Heart left ventricle (tissue), 16 donors: ENCODE measurements at places on chromosomes 11 and 22.

DNA sequence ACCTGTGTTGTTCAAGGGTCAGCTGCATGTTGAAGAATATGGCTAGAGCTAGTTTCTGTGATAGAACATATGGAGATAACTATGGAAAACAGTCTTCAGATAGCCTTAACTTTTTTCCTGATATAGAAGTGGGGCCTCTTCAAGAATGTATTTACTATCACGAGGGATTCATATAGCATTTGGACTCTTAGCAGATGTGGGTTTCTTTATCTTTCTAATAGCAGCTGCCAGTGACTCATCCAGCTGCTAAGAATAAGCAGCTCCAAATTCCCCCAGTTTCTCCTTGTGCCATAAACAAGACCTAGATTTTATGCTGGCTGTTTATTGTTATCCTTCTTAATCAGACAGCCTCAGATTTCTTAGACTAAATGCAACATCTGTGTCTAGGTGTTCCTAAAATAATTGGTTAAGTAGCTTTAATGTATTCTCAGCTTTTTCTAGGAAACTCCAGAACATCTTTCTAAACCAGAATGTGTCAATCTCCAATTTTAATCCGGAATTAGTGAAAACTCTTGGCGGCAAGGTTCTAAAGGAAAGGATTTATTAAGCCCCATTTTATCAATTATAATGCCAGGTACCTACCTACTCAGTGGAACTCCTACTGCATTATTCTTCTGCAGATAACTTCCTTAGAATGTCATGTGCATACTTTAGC lies 119.8 kb downstream of the CSTPP1 start:
- DNase-seq, result no peak

- no peak for DNase-seq
Observed at GRCh38 chr11:76279646-76280045, 73.3 kb upstream of the WNT11 start.

- no peak for DNase-seq
Observed at GRCh38 chr11:104129145-104129544, 34.8 kb downstream of the PDGFD start.

DNA sequence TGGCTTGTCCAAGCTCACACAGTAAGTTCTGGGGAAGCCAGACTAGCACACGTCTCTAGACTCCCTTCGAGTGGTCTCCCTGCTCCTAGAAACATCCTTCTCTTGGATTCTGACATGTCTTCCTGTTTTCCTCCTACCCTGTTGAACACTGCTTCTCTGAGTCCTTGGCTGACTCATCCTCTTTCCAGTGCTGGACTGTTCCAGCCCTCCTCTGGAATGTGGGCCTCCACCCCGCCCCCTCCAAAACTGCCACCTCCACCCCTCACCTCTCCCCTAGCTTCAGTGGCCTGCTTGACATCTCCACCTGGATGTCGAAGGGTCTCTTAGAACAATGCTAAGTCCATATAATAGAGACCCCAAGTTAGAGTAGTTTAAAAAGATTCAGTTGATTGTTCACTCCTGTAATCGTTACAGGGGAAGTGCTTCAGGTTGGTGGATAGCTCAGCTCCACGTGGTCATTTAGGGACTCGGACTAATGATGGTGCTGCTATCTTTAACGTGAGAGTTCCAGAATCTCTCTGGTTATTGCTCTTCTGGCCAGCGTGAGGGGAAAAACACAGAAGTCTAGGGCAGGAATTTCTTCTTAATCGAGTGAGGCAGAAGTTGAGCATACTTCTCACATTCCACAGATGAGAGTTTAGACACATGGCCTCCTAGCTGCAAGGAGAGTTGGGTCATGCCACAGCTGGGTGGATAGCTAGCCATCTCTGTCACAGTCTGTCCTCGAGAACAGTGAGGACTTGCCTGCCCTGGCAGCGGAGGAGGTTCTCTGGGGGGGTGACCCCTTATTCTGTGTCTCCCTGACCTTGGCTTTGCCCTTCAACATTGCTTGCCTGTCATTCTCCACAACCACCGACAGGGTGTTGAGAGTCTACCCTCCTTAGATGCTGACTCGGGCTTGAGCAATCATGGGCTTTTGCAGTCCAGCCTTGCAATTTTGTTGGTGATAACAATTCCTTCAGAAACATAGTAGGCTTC lies 4.7 kb upstream of the C11orf96 start:
- no peak for DNase-seq

GRCh38 chr11:83537131-83537610 lies 251.0 kb upstream of the CCDC90B start:
- no peak for DNase-seq

DNA sequence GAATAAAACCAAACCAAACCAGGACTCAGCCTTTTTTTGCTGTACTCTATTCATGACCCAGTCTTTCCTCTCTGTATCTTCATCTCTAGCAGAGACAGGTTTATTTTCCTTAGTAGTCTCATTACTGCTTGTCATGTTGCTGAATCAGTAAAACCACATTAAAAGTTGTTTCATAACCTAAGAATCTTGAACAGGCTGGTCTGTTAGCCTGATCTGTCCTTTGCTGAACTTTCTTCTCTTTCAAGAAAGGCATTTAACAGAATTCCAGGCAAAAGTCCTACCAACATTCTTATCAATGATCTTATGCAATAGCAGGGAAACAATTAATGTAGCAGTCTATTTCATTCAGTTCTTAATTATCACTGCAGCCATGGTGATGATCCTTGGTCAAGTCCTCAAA lies 197.7 kb downstream of the CASP12 start:
- DNase-seq, result no peak

DNA sequence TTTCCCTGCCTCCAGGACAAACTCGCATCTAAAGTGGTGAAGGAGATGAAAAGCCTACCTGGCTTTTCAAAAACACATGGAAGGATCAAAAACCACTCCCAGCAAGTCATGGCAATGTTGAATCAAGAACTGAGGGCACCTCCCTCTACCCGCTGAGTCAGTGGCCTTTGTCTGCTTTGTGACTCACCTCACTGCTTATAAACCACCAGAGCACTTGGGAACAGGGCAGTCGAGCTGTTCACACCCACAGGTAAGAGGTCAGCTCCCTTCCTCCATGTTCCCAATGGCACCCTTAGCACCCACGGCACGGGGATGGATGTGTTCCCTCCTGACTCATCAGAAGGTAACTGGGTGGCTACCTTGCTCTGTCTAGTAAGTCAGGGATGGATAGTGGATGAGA lies 21.7 kb downstream of the TENM4 start:
- DNase-seq, result no peak
